ENCODE measurements at places on chromosomes 7 and 10. TPM values are rescaled to one million over a fixed set of nuclear protein-coding genes. Genes with fewer than 3 reads are reported as not detected.
A peak's percentile ranks its signal among the peaks of the same experiment; 100 is the strongest.

The NACAD gene
- 7.3 TPM for total RNA-seq

The AOAH gene
- total RNA-seq: 0.92 TPM

The FAM180A gene
- total RNA-seq: not detected

The PROSER2 gene
- 6.7 TPM for total RNA-seq

The MRPL43 gene
- 74.2 TPM for total RNA-seq

The GBX1 gene
- total RNA-seq: 0.41 TPM

The PAX4 gene
- 3.4 TPM for total RNA-seq

The NUTM2E gene
- total RNA-seq: 0.86 TPM

The HMX2 gene
- 0.19 TPM for total RNA-seq

The AMPH gene
- total RNA-seq: 2.0 TPM

The EN2 gene
- total RNA-seq: 0.94 TPM

The CPXM2 gene
- total RNA-seq: 51.1 TPM

GRCh38 chr10:126252884-126253610 lies 135.2 kb downstream of the ADAM12 start:
- DNase-seq: no peak
- H3K27ac ChIP-seq: peak overlapping the region; percentile 85
- peaks cover 10% of the 10 kb centered on the region for H3K27me3 ChIP-seq
- peaks cover 8% of the 10 kb centered on the region for H3K36me3 ChIP-seq

GRCh38 chr7:98330926-98331529 lies 49.5 kb downstream of the BRI3 start:
- no peak overlapping the region for H3K4me3 ChIP-seq
- H3K36me3 ChIP-seq: peaks cover 21% of the 10 kb centered on the region
- H3K4me1 ChIP-seq: peaks cover 8% of the 10 kb centered on the region
- no peak for DNase-seq
- H3K27ac ChIP-seq: no peak overlapping the region

- DNase-seq: no peak
- H3K4me1 ChIP-seq: peaks cover 18% of the 10 kb centered on the region
- H3K27me3 ChIP-seq: no peaks in the 10 kb centered on the region
- H3K4me3 ChIP-seq: no peak overlapping the region
- H3K36me3 ChIP-seq: no peaks in the 10 kb centered on the region
These were observed 472.0 kb upstream of the FZD8 start for GRCh38 chr10:36114141-36114540.

GRCh38 chr10:78931321-78932053 lies 137.3 kb upstream of the ZMIZ1 start:
- H3K27me3 ChIP-seq: peaks cover 8% of the 10 kb centered on the region
- no peak overlapping the region for H3K4me3 ChIP-seq
- H3K36me3 ChIP-seq: no peaks in the 10 kb centered on the region
- H3K27ac ChIP-seq: peak overlapping the region; percentile 36
- H3K4me1 ChIP-seq: peaks cover 47% of the 10 kb centered on the region

GRCh38 chr7:48101968-48102367 lies 12.9 kb downstream of the UPP1 start:
- H3K4me1 ChIP-seq: peaks cover 5% of the 10 kb centered on the region
- H3K4me3 ChIP-seq: no peak overlapping the region
- no peak for DNase-seq
- H3K36me3 ChIP-seq: no peaks in the 10 kb centered on the region
- no peaks in the 10 kb centered on the region for H3K27me3 ChIP-seq
- H3K27ac ChIP-seq: no peak overlapping the region

GRCh38 chr7:14507617-14508016 lies 394.9 kb downstream of the DGKB start:
- H3K27me3 ChIP-seq: no peaks in the 10 kb centered on the region
- H3K36me3 ChIP-seq: no peaks in the 10 kb centered on the region
- no peaks in the 10 kb centered on the region for H3K4me1 ChIP-seq
- DNase-seq: no peak
- H3K4me3 ChIP-seq: no peak overlapping the region

- no peak overlapping the region for H3K4me3 ChIP-seq
- no peaks in the 10 kb centered on the region for H3K4me1 ChIP-seq
- H3K27me3 ChIP-seq: no peaks in the 10 kb centered on the region
- no peak overlapping the region for H3K27ac ChIP-seq
- no peak for DNase-seq
These were observed 41.8 kb downstream of the FAM204A start for GRCh38 chr10:118300320-118300719.

- H3K4me1 ChIP-seq: peaks cover 56% of the 10 kb centered on the region
- peak within 1 kb of the TSS; percentile 73 for H3K27ac ChIP-seq
- peak within 1 kb of the TSS; percentile 93 for H3K4me3 ChIP-seq
- H3K36me3 ChIP-seq: no peaks in the 10 kb centered on the region
- H3K27me3 ChIP-seq: peaks cover 7% of the 10 kb centered on the region
These were observed at the start of gene SH3PXD2A for GRCh38 chr10:103855424-103855823. TSS of gene SH3PXD2A (minus strand) at chr10:103855576. CDS start at chr10:103855266, 310 bp downstream.

DNA sequence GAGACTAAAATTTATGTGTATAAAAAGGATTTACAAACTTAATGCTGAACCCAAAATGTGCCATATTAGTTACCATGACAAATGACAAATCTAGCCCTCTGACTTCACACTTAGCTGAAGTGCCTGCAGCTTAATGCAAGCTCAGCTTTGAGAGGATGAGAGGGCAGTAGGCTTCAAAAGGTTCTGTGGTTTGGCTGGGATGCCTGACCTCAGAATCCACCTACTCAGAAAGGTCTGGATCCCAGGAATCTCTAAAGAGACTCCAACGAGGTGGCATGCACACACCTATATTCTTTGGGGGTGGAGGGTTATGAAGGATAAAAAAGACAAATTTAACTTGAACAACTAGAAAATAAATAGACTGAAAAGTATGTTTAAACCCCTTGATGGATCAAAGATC lies 213.4 kb downstream of the TAX1BP1 start:
- H3K27me3 ChIP-seq: no peaks in the 10 kb centered on the region
- no peak for DNase-seq
- no peaks in the 10 kb centered on the region for H3K4me1 ChIP-seq
- no peaks in the 10 kb centered on the region for H3K36me3 ChIP-seq

- no peaks in the 10 kb centered on the region for H3K4me1 ChIP-seq
- no peak overlapping the region for H3K4me3 ChIP-seq
- DNase-seq: no peak
- no peak overlapping the region for H3K27ac ChIP-seq
- no peaks in the 10 kb centered on the region for H3K36me3 ChIP-seq
These were observed 28.8 kb upstream of the ZFAND2A start for GRCh38 chr7:1188720-1189294.

GRCh38 chr10:43873717-43874116 lies 225.0 kb upstream of the ZNF32 start:
- H3K4me1 ChIP-seq: peaks cover 12% of the 10 kb centered on the region
- peak; percentile 48 for DNase-seq
- no peaks in the 10 kb centered on the region for H3K36me3 ChIP-seq

DNA sequence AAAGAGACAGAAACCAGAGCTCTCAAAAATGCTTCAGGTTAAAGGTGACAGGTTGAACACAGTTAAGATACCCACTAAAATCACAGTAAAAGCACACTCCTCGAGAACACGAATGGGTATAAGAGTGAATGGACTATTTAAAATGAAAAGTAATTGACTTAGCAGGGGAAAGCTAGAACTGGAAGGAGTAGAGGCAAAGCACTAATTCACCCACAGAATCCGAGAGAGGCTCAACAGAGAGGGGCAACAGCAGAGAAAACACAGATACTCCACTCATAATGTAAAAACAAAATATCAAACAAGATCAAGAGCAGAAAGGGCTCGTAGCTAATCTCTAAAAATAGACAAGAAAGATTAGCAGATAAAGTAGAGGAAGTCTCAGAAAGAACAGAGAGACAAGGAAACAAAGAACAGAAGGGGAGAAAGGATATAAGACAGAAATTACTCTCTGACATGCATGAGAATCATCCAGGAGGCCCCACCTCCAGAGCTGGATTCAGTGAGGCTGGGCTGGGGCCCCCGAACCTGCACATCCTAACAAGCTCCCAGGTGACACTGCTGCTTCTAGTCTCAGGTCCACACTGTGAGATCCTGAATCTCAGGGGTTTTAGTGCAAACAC lies 117.6 kb downstream of the GALNT11 start:
- H3K4me1 ChIP-seq: peaks cover 7% of the 10 kb centered on the region
- peak overlapping the region; percentile 22 for H3K27ac ChIP-seq
- H3K4me3 ChIP-seq: no peak overlapping the region
- H3K36me3 ChIP-seq: peaks cover 50% of the 10 kb centered on the region

GRCh38 chr10:71706216-71707121 lies 13.1 kb downstream of the C10orf105 start:
- H3K27ac ChIP-seq: no peak overlapping the region
- no peaks in the 10 kb centered on the region for H3K27me3 ChIP-seq
- H3K4me1 ChIP-seq: no peaks in the 10 kb centered on the region
- DNase-seq: no peak
- H3K36me3 ChIP-seq: no peaks in the 10 kb centered on the region

DNA sequence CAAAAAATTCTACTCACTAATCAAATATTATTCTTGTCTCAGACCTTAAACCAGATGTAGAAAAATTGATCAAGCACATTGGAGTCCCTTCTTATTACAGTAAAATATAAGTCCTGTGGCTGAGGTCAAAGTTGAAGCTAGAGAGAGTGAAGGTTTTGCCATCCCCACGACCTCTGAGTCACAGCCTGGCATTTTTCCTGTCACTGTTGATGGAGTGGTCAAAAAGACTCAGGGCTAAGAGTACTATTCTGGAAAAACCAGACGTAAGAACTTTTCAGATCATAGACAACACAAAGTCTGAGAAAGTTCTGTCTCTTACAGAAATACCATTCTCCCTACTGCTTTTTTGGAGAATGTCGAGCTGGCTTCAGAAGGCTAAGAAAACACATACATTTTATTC lies 323.7 kb upstream of the ANKRD30A start:
- no peaks in the 10 kb centered on the region for H3K27me3 ChIP-seq
- H3K36me3 ChIP-seq: no peaks in the 10 kb centered on the region
- H3K27ac ChIP-seq: no peak overlapping the region
- H3K4me3 ChIP-seq: peak overlapping the region; percentile 32
- H3K4me1 ChIP-seq: peaks cover 25% of the 10 kb centered on the region
- DNase-seq: no peak

GRCh38 chr10:22598478-22598877 lies 115.9 kb downstream of the PIP4K2A start:
- DNase-seq: no peak
- no peaks in the 10 kb centered on the region for H3K27me3 ChIP-seq
- no peak overlapping the region for H3K4me3 ChIP-seq
- no peak overlapping the region for H3K27ac ChIP-seq
- peaks cover 38% of the 10 kb centered on the region for H3K4me1 ChIP-seq

DNA sequence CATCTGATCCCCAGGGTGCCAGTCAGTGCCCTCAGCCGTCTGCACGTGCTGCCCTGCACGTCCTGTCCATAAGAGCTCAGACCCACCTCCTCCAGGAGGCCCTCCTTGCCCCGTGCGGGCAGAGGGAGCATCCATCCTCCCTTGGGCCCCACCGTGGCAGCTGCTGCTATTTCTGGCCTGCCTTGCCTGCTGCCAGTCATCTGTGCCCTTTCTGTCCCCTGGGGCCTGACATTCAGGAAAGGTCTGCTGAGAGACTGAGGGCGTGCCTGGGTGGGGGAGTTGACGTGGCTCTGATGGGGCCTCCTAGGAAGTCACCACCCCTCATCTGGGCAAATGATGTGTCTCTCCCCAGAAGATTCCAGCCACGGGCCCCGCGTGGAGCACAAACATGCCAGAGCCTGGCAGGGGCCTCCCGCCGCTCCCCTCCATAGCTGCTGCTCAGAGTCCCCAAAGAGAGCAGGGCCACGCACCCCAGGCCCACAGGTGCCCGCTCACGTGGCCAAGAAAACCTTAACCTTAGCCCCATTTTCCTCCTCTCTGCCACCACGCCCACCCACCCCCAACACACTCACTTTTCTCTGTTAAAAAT lies 21.8 kb downstream of the DPYSL4 start:
- no peak overlapping the region for H3K27ac ChIP-seq
- H3K36me3 ChIP-seq: peaks cover 2% of the 10 kb centered on the region
- no peak overlapping the region for H3K4me3 ChIP-seq
- H3K27me3 ChIP-seq: no peaks in the 10 kb centered on the region
- H3K4me1 ChIP-seq: no peaks in the 10 kb centered on the region

GRCh38 chr7:92375013-92375412 lies 72.3 kb upstream of the GATAD1 start:
- H3K36me3 ChIP-seq: peaks cover 24% of the 10 kb centered on the region
- H3K4me1 ChIP-seq: no peaks in the 10 kb centered on the region
- H3K27ac ChIP-seq: no peak overlapping the region
- no peak for DNase-seq
- no peak overlapping the region for H3K4me3 ChIP-seq

DNA sequence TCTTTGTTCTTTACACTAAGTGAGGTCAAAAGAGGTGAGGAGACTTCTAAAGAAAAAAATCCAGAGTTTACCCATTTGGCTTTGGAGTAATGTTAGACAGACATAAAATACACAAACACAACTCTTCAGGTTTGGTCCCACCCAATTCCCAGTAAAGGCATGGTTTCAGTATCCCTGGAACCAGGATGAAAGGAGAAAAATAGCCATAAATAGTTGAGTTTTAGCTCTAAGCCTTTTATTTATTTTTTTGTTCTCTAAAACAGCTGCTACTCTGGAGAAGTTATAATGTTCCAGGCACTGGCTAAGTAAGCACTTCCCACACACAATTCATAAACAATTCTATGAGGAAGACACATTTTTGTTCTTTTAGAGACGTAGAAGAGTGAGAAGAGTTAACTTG lies 4.0 kb downstream of the ABCB1 start:
- DNase-seq: no peak
- H3K4me3 ChIP-seq: no peak overlapping the region
- no peaks in the 10 kb centered on the region for H3K36me3 ChIP-seq
- no peak overlapping the region for H3K27ac ChIP-seq
- peaks cover 53% of the 10 kb centered on the region for H3K27me3 ChIP-seq

- H3K36me3 ChIP-seq: peaks cover 3% of the 10 kb centered on the region
- H3K4me3 ChIP-seq: no peak overlapping the region
- no peaks in the 10 kb centered on the region for H3K27me3 ChIP-seq
- H3K4me1 ChIP-seq: no peaks in the 10 kb centered on the region
These were observed 21.5 kb upstream of the SMKR1 start for GRCh38 chr7:129480674-129481363.

- H3K4me3 ChIP-seq: no peak overlapping the region
- no peaks in the 10 kb centered on the region for H3K27me3 ChIP-seq
- peaks cover 7% of the 10 kb centered on the region for H3K36me3 ChIP-seq
- peaks cover 30% of the 10 kb centered on the region for H3K4me1 ChIP-seq
These were observed 68.0 kb downstream of the CTTNBP2 start for GRCh38 chr7:117805241-117805640.

DNA sequence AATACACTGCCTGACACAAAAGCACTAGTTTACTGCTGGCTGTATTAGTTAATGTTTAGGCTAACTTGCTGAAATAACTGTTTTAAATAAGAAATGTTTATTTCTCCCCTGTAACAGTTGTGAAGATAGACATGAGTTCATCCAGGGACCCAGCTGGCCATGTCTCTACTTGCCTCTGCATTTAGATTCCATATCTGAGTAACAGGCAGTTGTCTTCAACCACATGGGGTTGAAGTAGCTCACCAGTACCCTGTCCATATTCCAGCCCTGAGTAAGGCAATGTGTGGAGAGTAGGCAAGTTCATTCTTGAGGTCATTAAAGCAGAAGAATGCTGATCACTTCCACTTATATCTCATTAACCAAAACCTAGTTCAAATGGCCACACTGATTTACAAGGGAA lies 31.1 kb upstream of the RSBN1L start:
- H3K4me1 ChIP-seq: peaks cover 12% of the 10 kb centered on the region
- H3K27ac ChIP-seq: no peak overlapping the region
- H3K4me3 ChIP-seq: no peak overlapping the region
- H3K36me3 ChIP-seq: no peaks in the 10 kb centered on the region

- no peak overlapping the region for H3K4me3 ChIP-seq
- no peaks in the 10 kb centered on the region for H3K4me1 ChIP-seq
- DNase-seq: no peak
- H3K27me3 ChIP-seq: peaks cover 20% of the 10 kb centered on the region
- no peak overlapping the region for H3K27ac ChIP-seq
These were observed 9.4 kb upstream of the FBXW4 start for GRCh38 chr10:101704331-101704730.

- peaks cover 25% of the 10 kb centered on the region for H3K4me1 ChIP-seq
- DNase-seq: no peak
- H3K27ac ChIP-seq: peak overlapping the region; percentile 86
- H3K27me3 ChIP-seq: no peaks in the 10 kb centered on the region
- H3K4me3 ChIP-seq: peak overlapping the region; percentile 66
These were observed 169.8 kb downstream of the EGFR start for GRCh38 chr7:55188590-55189138.
